ENCODE measurements at places on chromosomes 4 and X.

- DNase-seq: no peak
Observed at GRCh38 chrX:49228185-49228584, 5.0 kb downstream of the CACNA1F start.

GRCh38 chrX:130775849-130776248 lies 127.2 kb downstream of the ENOX2 start:
- DNase-seq: no peak

DNA sequence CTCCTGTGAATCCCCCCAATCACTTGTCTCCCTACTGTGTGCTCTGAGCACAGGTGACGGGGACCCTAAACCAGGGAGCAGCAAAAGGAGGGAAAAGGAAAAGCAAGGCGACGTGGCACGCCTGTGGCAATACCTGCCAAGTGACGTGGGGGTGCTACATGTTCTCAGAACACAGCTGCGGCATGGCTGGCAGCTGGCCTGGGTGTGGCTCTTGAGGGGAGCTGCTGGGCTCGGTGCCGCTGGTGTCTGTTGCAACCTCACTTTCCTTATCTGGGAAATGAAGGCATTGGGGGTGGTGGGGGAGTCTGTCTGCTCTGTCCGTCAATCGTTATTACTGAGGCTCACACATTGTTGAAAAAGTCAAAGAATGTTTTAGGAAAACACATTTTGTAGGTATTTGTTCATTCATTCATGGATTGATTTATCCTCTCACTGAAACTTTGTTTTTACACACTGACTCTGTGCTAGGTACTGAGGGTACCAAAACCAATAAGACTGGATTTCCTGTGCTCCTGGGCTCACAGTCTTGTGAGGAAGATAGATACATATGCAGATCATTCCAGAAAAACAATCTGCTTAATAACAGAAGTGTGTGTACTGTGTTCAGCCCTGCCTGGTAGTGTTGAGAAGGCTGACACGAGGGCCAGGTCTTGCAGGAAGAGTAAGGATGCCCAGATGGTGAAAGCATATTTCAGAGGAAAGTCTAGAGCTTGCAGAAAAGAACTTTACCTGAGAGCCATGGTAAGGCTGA lies 217.6 kb downstream of the PTTG2 start:
- DNase-seq: no peak

GRCh38 chr4:20137176-20137575 lies 114.5 kb upstream of the SLIT2 start:
- DNase-seq: peak; percentile 68

DNA sequence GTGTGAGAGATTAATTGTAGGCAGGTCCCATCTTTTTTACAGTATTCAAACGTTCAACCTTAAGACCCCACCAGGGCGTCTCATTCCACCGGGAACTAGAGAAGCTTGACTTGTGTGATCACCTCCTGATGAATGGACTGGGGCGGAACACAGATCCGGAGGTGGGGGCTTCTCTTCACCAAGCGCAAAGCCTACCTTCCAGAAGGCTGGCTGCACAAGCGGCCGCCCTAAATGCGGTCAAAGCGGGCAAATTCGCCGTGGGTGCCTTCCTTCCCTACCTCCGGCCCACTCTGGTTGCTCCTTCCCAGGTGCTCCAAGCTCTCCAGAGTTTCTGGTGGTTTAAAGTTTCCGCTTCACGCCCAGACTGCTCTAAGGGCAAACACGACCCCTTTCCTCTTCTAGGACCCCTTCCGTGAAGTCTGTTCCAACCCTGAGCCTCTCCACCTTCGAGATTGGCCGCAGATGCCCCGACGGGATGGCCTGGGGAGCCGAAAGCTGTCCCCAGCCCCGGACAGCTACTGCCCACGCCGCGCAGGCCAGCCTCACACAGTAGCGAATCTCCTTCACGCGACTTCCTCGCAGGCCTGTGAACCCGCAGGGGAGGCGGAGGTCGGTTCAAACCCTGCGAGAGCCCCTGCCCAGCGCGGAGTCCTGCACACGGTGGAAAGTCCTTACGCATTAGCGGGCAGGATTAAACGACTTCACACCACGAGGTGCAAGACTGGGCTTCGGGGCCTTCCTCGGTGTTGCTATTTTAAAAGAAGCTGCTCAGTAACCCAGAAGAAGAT lies 1.6 kb upstream of the WWC2 start:
- DNase-seq: no peak

DNA sequence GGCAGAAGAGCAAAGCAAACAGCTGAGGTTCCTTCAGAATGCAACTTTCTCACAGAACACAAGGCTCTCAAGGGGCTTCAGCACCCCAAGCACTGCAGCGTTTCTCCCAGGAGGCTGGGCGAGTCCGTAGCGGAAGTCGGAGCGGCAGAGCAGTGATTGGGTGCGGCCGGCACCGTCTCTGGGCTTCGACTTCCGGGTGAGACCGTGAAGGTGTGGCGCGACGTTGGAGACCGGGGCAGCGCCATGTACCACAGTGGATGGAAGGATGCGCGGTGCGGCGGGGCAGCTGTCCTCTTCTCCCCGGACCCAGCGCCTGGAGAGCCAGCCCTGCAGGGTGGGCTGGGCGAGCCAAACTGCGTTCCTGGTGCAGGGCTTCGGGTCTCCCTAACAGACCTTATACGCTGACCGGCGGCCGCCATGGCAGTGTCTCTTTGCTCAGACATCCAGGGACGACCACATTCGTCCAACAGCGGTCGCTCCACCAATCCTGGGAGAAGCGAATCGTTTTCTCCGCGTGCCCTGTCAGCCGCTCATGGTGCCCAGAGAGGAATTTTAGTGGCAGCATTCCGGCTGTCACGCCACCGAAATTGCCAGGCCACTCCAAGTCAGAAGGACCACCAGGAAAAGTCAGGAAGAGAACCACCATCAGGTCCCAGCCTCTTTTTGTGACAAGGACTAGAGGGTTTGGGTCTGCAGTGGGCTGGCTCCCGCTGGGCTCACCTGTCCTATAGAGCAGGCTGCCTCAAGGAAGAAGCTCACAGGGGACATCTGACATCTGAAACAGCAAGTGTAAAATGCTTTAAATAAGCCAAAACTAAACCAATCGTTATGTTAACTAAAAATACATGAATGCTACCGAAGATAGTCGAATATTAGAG lies 20.5 kb downstream of the TRIM61 start:
- peak; percentile 65 for DNase-seq

- DNase-seq: peak; percentile 95
Observed at GRCh38 chr4:176902710-176903323, 110.1 kb upstream of the VEGFC start.

- peak; percentile 83 for DNase-seq
Observed at GRCh38 chrX:70166601-70167590, 10.4 kb upstream of the DGAT2L6 start.

DNA sequence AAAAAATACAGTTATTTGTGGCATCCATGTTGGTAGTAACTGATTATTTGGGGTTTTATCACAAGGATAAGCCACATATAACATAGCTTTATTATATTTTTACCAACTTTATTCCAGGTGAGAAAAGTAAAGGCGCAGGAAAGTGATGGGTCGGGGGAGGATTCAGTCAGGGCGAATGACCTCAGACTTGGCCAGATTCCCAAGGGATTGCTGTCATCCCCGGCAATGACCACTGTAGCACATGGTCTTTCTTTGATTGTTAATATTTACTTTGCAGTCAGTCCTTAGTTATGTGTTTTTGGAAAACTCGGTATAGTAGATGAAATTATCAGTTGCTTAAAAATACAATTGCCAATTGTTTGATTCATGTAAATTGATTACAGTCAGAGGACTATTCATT lies 17.6 kb downstream of the GRIA3 start:
- DNase-seq: no peak

DNA sequence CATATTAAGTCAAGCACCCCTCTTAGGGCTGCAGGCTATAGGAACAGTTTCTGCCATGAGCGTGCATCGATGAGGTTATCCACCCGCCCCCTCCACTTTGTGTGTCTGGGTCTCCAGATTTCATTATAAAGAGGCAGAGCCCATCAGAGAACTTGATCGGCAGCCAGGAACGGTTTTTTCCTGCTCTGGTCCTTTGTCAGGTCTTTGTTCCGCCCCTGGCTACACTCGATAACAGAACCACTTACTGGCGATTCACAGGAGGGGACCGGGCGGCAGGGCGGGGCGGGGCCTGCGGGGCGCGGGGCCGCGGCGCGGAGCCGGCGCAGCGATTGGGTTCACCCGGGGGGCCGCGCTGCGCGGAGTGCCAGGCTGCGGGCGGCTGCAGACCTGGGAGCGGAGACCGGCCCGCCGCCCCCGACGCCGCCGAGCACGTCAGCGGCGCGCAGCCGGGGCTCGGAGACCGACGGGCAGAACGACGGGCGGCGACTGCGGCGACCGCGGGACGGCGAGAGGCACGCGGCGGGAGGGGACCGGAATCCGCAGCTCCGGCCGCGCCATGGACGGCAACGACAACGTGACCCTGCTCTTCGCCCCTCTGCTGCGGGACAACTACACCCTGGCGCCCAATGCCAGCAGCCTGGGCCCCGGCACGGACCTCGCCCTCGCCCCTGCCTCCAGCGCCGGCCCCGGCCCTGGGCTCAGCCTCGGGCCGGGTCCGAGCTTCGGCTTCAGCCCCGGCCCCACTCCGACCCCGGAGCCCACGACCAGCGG lies at the start of gene SLC10A4:
TSS of gene SLC10A4 (plus strand) at position 338 of the 771 bp plus-strand sequence. CDS start at position 557, 219 bp downstream.
- no peak for DNase-seq

Measured in IMR-90 (cell line).